ENCODE measurements at places on chromosomes 2 and 18.

- no peak for DNase-seq
Observed at GRCh38 chr2:168935810-168936581, 34.9 kb downstream of the G6PC2 start.

GRCh38 chr2:179985163-179985820, 21.8 kb downstream of the CWC22 start:
- no peak for DNase-seq

DNA sequence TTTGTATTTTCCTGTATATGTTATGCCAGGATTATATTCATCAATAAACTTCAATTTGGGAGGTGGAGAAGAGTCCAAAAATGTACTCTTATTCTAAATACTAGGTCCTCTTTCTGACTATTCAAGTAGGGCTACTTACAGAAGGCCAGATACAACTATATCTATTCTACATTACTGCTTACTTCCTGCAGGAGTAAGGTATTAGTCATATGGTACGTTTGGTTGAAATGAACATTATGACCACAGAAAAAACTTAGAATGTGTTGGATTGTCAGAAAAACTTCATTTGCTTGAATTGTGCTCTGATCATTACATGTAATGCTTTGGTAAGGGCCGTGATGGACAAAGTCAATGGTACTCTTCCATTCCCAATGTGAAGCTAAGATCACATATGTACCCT, 35.0 kb downstream of the STAT4 start:
- DNase-seq: no peak

DNA sequence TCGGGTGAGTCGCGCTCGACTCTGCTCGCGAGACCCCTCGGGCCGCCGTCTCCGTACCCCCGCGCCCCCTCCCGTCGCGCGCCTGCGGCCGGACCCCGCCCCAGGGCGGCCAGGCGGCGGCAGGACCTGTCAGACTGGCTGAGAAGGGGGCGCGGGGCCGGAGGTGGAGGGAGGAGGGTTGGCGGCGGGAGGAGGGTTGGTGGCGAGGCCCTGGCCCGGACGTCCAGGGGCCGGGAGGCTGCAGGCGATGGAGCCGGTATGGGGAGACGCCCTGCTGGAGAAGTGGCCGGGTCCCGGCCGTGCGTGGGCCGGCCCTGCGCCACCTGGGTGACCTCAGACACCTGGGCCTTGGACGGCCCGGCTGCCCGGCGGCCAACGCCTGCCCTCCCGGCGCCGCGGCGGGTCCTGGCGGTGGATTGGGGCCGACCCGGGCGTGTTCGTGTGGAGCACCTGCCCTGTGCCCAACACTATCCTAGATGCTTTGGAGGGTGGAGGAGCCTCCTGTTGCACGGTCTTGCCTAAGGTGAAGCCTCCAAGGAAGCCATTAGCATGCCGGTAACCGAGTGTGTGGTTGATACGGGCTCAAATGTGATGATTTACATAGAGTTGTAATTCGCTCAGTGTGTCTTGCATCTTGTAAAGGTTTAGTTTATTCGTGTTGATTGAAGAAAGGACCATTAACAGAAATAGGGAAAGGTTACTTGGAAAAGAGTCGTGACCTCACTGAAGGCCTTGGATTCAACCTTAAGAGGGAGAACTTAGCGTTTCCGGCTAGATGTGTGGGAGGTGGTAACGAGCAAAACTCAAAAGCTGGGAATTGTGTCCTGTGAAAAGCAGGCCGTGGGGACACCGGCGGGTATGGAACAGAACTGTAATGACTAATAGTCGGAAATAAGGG, 550 bp downstream of the MYL12B start:
- DNase-seq: no peak

DNA sequence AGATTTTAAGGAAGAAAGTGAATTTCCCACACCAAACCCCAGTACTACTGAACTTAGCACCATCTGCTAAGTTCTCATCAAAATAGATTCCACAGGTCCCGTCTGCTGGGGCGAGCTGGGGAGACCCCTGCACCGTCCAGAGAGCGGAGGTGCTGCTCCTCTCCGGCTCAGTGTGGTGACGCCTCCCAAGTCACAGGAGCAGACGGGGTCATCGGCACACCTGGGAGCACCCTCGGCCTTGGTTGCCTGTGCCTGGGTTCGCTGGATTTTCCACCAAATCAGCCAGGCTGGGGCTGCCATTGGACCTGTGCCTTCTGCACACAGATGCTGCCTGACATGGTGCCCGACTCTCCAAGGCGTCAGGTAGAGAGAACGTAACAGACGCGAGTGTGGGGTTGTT, 141.3 kb downstream of the PXDN start:
- no peak for DNase-seq

DNA sequence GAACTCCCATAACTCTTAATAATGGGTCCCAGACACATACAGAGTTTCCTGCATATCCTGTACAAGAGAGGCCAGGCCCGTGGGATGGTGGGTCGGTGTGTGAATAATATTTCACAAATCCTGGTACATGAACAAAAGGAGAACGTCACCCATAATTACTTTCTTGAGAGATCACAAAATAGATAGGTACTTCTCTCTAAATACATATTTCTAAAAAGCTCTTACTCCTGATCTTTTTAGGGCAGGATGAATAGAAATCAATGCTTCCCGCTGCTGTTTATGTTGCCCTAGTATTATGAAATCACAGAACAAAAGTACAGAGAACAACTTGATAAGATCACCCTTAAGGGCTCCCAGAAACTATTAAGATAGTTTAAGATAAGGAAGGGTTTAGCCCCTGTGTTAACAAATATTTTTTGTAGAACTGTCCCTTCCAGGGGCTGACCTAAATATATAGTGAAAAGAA, 5.4 kb downstream of the IRS1 start:
- DNase-seq: no peak

DNA sequence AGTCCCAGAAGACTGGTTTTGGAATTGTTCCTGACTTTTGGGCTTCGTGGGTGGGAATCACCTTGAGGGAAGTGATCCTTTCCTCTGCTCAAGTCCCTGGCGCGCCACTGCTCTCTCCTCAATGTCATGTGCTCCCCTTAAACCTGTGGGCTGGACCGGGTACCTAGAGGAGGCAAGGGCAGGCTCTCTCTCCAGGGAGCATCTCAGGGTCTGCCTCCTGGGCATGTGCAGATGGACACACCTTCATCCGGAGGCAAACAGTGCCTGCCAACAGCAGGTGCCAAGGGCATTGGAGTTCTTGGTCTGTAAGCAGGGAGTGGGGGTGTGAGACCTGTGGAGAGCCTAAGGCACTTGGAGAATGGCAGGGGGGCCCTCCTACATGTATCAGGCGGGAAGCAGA, 142.6 kb downstream of the INHBB start:
- DNase-seq: no peak

GRCh38 chr2:35292199-35292598, 1063.4 kb upstream of the CRIM1 start:
- DNase-seq: no peak

DNA sequence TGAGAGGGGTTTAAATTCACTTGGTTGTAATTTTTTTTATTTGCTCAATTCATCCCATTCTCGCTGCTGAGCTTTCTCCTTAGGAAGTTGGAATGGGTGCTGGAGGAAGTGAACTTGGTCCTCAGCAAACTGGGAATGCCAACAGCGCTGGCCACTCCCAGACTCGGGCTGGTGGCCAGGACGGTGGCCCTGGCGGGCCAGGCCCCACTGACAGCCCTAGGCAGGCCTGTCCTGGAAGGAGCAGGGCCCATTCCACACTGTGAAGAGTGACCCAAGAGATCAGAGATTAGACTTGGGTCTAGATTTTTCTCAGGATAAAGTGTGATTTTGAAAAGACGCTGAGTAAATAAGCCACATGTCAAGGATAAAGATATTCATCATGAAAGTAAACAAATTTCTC, 132.7 kb downstream of the HDAC4 start:
- no peak for DNase-seq

GRCh38 chr2:143819190-143819735, 690.0 kb downstream of the ARHGAP15 start:
- DNase-seq: no peak

DNA sequence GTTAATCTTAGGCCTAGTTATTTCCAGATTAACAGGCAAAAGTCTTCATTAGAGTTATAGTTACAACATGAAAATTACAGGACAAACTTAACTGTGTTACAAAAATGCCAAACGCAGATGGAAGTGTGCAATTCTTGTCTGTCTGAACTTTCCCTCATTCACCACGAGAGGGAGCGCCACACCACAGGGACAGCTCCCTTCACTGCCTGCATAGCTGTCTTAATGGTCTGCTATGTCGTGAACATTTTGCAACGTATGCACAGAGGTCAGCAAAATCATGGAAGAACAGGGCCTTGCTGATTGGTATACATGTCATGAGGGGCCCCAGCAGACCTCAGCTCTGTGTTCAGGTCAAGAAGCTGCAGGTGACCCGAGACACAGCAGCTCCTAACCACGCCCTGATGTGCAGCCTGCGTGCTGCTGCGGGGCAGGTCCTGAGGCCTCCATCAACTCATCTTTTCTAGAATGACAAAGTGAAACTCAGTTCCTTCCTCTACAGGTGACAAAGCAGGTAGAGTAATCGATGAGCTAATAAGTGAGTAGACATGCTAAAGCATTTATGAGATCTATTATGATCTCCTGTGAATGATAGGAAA, 78.8 kb upstream of the ATP8B1 start:
- peak; percentile 20 for DNase-seq

DNA sequence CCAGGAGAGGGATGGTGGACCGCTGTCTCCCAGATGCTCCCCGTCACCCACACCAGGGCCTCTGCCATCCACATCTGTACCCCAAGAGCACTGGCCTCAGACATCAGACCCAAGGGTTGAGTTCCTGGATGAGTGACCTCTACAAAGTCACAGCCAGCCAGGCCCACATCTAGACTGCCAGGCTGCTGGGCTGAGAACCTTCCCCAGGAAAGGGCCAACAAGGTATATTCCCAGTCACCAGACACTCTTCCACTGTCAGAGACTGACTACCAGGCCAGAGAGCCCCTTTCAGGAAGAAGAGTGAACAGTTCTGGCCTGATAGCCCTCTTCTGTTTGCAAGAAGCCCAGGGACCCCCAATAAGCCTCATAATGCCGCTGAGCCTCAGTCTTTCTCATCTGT, 44.3 kb downstream of the C1QL2 start:
- DNase-seq: no peak

DNA sequence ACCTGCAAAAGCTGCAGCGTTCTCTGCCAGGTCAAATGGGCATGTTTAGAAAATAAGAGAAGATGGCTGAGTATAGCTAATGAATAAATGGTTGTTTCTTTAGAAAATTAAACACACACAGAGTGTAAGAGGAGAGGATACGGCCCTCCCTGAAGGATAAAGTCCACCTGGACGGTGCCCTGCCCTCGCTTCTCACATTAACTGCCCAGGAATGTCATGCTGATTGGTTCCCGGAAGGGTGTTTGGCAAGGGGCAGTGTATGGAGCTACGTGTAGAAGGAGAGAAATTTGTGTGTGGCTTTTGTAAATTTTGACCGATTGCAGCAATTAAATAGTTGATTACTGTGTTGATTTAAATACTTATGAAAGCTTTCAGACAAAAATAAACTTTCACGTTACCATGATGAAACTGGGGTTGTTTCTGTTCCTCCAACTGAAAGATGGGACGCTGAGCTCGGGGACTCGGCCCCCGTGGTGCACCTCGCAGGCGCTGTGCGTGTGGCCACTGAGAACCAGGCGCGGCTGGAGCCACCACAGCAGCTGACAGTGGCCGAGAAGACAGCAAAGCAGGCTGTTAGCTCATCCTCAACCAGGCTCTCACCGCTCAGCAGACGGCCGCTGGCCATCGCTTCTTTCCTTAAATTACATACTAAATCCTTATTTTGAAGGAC, 22.7 kb downstream of the MPPE1 start:
- DNase-seq: no peak

GRCh38 chr2:180523621-180524340, 456.6 kb upstream of the UBE2E3 start:
- peak; percentile 35 for DNase-seq

- DNase-seq: peak; percentile 55
Observed at GRCh38 chr2:1854729-1855547, 110.6 kb upstream of the PXDN start.

DNA sequence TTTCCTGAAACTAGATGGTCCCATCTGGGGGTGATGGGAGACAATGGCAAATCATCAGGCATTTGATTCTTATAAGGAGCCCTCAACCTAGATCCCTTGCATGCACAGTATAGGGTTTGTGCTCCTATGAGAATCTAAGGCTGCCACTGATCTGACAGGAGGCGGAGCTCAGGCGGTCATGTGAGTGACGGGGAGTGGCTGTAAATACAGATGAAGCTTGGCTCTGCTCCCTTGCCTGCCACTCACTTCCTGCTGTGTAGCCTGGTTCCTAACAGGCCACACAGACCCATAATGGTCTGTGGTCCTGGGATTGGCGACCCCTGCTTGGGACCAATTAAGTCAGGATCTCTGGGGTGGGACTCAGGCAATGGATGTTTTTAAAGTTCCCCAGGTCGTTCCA, 293.4 kb downstream of the ZNF521 start:
- DNase-seq: no peak

DNA sequence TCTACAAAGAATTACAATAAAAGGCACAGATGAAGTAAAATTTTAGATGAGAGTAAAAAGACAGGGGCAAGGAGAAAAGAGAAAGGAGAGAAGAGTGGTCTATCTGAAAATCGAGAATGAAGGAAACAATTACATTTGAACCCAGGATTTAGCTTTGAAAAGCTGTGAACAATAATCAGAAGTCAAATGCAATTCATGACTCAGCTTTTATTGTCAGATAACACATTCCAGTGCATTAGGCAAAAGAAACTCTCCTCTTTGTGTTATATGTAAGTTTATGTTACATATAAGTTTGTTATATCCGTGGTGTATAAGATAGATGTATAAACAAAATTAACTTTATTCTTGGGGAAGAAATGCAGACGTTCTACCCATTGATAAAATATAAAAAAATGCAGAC, 284.5 kb downstream of the GBX2 start:
- no peak for DNase-seq

DNA sequence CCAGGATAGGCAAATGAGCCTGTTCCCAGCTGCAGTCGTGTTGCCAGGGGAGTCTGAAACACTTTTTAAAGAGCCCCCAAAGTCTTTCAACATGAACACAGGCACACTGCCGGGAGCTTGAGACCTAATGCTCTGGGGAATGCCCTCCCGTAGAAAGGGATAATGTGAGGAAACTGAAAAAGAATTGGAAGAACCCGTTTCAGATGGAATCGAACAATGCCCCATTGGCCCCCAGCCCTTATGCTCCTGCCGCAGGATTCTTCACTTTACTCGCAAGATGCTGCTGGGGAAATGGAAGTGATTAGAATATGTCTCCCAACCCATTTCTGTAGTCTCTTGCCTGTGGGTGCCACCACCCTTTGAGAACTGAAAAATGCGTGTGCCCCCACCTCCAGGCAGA, 136.3 kb upstream of the GATA6 start:
- no peak for DNase-seq

GRCh38 chr2:217421834-217422233, 562.0 kb upstream of the TNP1 start:
- DNase-seq: no peak

GRCh38 chr2:39874236-39874635, 95.2 kb upstream of the THUMPD2 start:
- DNase-seq: no peak

GRCh38 chr2:180125245-180125962, 118.3 kb upstream of the CWC22 start:
- peak; percentile 87 for DNase-seq

GRCh38 chr18:57089702-57090101, 57.2 kb upstream of the BOD1L2 start:
- no peak for DNase-seq
